Omental fat pad (tissue), 4 donors: ENCODE measurements at places on chromosomes 11 and 22. TPM values are rescaled to one million over a fixed set of nuclear protein-coding genes. Genes with fewer than 3 reads are reported as not detected.

- DNase-seq: no peak
Measured at GRCh38 chr11:125959511-125959910, 13.7 kb downstream of the VSIG10L2 start.

DNA sequence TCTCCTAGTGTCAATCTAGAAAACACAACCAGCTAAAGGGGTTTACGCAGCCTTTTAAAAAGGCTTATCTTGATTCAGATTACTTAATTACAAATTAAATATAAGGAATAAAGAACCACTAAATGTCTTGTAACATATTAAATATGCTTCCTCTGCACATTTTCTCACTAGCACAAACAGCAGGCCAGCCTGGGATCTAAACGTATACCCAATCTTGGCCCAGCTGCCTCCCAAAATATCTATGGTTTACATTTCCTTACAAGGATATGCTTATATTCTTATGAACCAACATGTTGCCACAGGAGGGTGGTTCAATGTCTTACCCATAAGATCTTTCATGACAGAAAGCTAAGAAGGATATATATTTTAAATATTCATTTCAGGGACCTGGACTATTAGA, 7.7 kb downstream of the LGR4 start:
- DNase-seq: no peak

DNA sequence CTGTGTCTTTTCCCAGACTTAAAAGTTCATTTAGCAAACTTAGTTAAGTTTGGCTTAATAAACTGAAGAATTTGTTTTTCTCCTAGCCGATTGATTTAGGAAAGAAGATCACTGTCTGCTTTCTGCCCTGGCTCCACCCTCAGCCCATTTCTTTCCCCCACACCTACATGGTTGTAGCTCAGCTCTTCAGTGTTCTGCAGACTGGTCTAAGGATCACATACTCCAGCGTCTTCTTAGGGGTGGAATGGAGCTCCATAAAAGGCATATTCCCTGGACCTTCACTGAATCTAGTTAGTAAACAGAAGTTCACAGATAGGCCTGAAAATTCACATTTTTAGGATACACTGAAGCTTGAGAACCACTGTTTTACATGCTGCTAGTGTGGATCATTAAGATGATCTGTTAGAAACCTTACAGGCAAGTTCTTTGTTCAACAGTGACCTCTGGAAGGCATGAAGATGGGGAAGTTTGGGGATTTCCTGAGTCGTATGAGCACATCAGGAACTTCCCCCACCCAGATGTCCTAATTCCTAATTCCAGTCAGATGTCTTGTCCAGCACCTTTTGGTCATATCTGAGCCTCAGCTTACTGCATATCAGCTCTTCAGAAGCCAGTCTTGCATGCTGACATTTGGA, 16.8 kb downstream of the PIWIL4 start:
- no peak for DNase-seq

DNA sequence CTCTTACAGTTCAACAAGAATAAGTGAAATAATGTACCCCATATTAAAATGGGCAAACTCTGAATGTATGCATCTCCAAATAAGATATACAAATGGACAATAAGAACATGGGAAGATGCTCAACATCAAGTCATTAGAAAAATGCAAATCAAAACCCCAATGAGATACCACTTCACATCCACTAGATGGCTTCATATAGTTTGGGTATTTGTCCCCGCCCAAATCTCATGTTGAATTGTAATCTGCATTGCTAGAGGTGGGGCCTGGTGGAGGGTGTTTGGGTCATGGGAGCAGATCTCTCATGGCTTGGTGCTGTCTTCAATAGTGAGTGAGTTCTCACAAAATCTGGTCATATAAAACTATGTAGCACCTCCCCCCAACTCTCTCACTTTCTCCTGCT, 5.7 kb downstream of the MPZL2 start:
- no peak for DNase-seq

DNA sequence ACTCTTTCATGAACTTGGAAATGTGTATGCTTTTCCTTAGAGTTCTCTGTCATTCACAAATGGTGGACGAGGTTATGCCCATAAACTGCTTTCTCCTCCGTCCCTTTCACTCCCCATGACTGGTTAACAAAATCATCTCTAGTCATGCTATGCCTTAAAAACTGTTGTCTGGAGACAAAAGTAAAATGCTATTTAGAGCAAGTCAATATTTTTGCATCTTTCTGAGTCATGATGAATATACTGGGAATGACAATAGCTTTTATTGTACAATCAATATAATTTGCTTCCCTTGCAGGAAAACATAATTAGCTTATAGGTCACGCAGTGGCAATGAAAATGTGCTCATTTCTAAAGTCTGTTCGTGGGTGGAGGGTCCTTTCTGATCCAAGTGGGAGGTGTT, 216.7 kb upstream of the SORL1-AS1 start:
- no peak for DNase-seq

- no peak for DNase-seq
Measured at GRCh38 chr22:20967697-20968211, 699 bp downstream of the AIFM3 start.

- no peak for DNase-seq
Measured at GRCh38 chr11:68330700-68331337, 18.4 kb downstream of the LRP5 start.

GRCh38 chr22:32561163-32561562, 86.6 kb downstream of the FBXO7 start:
- DNase-seq: no peak

DNA sequence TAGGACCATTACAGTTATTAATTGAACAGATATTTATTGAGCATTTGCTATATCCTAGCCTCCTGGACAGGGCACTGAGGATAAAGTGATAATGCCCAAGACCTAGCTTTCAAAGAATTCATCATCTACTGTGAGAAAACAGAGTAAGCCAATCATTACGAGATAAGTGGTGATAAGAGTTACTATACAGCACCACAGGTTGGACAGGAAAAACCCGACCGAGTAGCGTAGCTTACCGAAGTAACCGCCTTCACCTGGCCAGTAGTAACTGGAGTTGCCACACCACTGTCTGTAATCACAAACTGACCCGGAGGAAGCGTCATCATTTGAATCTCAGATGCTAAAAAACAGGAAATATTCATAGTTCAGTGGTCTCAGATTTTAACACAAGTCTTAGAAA, 10.0 kb upstream of the NFRKB start:
- no peak for DNase-seq

- no peak for DNase-seq
Measured at GRCh38 chr11:83367745-83368144, 81.6 kb upstream of the CCDC90B start.

GRCh38 chr11:84471501-84471900, 1155.6 kb downstream of the DLG2 start:
- no peak for DNase-seq

DNA sequence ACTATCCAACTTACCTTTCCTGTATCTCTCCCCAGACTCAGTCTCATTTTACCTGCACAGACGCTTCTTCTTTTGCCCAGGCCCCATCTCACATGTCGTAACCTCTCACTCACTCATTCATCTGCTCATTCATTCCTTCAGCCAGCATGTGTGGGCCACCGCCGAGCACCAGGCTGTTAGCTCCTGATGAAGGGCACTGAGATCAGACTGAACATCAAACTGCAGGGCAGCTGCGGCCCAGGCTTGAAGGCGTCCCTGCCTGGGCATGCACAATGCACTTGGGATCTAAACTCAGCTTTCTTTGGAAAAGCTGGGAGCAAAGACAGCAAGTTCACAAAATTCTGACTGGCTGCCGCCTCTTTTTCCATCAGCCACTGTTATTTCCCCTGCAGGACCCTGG, 1456.3 kb downstream of the BRD1 start:
- no peak for DNase-seq

GRCh38 chr11:130671801-130672700, 223.6 kb downstream of the ADAMTS15 start:
- no peak for DNase-seq

GRCh38 chr11:64665411-64665821, 57.6 kb downstream of the NRXN2 start:
- DNase-seq: no peak

- DNase-seq: no peak
Measured at GRCh38 chr11:112213753-112214152, 12.5 kb upstream of the PTS start.

The MAJIN gene
- not detected for total RNA-seq

The RIMBP3C gene
- total RNA-seq: 0.31 TPM

The TMPRSS6 gene
- total RNA-seq: not detected

The NXPE1 gene
- total RNA-seq: not detected

The MGAT3 gene
- 23.5 TPM for total RNA-seq

The NAV2 gene
- 6.3 TPM for total RNA-seq

The RNASEH2C gene
- 134 TPM for total RNA-seq

The POU2AF2 gene
- total RNA-seq: not detected

The BTG4 gene
- not detected for total RNA-seq
